Activated CD4-positive, alpha-beta T cell treated with anti-CD3 and anti-CD28 coated beads, Interleukin-2, amount 50 U/mL, for 16 hours (primary cell): ENCODE measurements at places on chromosomes 11 and 22.

DNA sequence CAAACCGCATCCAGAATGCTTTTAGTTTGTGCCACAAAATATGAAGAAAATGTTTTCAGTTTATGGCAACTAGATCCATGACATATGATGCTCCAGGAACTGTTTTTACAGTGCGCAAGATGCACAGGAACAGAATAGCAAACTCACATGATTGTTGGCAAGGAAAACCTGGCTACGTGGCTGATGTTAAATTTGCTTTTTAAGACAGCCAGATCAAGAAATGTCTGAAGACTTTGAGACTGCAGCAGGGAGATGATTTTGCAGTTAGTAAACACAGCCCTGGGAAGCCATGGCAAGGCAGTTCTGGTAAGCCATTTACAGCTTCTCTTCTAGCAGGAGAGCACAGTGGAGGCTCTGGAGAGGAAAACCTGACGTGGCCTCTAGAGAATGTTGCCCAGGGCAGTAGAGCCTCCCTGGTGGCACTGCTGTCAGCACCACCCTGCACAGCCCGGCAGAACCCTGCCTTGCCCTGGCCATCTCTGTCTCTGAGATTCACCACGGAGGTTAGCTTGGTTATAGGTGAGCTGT is 69.8 kb upstream of the TNRC6B start:
- DNase-seq: peak; percentile 35

- no peak for DNase-seq
Observed at GRCh38 chr11:76355172-76355571, 25.8 kb downstream of the THAP12 start.

DNA sequence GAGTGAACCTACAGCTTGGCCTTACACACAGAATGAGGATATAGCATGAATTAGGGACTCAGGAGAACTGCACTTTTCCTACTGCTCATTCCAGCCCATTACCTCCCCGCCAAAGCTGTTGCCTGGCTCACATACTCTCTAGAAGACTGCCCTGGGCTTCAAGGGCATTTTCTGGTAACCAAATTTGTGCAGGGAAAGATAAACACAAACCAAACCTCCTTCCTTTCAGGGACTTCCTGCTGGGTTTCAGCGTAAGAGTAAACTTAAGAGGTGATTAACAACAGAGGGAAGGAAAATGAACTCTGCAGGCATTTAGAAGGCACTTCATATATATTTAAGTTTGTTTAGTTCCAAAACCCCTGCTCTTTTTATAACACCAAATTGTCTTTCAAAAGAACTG is 194.9 kb downstream of the SWAP70 start:
- peak; percentile 30 for DNase-seq

DNA sequence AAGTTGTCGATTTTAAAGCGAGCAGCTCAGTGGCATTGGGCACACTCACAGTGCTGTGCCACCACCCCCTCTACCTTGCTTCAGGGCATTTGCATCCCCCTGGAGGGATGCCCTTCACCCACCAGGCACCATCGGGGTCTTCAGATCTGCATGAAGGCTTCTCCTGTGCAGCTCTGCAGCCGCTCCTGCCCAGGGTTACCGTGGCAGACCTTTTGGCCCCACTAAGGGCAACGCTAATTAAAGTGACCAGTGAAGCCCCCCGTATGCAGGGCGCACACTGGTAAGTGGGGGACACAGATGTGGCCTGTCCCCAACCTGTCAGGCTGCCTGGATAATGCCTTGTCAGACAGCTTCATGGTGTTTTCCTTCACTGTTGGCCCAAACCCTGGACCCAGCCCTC is 1117.7 kb downstream of the BRD1 start:
- no peak for DNase-seq

DNA sequence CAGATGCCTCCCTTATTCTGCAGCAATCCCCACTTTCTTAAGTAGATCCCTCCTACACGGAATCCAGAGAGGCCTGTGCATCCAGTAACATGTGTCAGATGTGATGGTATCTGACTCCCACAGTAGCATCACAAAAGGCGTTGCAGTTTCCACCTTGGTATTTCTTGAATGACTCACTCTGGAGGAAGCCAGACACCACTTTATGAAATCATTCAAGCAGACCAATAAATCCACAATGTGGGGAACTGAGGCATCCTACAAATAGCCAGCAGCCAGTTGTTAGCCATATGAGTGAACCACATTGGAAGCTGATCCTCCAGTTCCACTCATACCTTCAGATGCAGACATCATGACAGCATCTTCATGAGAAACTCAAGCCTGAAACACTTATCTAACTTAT is 798.1 kb downstream of the OPCML start:
- no peak for DNase-seq

- peak; percentile 46 for DNase-seq
Observed at GRCh38 chr22:33579448-33580093, 340.7 kb downstream of the LARGE1 start.

GRCh38 chr11:103929170-103929903 is 107.1 kb upstream of the DDI1 start:
- no peak for DNase-seq

DNA sequence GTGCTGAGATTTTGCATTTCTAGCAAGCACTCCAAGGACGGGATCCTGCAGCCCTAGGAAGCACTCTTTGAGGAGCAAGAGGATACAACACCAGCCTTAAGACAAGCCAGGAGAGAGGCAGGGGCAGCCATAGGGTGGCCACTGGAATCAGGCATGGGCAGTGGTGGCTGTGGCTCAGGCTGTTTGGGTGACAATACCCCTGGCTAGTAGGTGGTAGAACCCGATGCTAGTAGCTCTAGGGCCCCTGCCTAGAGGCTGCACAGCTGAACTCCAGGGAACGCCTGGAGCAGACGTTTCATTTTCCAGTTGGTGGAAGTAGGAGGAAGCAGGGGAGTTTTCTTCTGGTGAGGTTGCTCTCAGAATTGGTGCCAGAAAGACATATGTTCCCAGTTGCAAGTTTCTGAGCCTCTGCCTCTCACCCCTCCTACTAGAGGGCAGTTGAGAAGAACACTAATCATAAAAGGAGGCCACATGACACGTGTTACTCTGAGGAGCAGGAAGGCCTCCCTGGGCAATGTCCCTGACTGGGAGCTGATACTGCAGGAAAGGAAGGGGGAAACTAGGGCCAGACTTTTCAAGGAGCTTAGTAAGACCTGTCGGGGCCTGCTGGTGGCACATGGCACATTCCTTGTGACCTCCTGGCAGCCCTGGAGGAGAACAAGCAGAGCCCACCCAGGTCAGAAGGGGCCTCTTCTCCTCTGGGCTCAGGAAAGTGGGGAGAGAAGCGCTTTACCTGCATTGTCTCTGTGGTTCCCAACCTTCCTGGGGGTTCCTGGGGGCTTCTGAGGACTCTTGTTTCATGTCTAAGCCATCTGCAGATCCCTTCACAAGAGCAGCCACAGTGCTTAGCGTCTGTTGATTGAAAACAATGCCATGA is 56.6 kb upstream of the DRD2 start:
- DNase-seq: no peak

DNA sequence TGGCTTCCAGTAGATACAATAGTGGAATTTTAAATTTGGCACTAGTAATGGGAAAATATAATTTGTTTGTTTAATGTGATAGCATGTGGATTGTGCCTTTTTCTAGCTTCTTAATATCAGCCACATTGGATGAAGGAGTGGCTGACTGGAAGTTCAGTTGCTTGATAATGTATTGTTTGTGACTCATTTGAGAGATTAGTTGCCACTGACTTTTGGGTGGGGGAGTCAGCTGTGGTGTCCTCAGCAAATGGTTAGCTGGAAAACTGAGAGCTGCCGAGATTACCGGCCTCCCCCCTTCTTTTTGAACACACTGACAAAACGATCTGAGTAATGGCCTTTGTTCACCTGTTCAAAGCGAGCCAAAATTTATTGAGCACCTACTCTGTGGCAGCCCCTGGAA is 5.5 kb downstream of the JAM3 start:
- no peak for DNase-seq

DNA sequence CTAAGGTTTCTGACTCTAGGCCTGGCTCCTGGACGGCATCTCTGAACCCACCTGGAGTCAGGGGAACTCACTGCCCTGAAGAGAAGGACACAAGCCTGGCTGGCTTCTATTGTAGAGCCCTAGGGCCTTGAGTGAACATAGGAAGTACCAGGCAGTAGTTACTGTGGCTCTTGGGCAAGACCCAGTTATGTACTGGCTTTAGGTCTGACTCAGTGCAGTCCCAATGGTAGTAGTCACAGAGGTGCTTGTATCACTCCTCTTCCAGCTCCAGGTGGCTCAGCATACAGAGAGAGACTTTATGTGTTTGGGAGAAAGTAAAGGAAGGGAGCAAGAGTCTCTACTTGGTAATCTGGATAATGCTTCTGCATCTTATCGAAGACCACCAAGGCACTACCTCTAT is 13.9 kb upstream of the PAK1 start:
- no peak for DNase-seq

- peak; percentile 37 for DNase-seq
Observed at GRCh38 chr11:45662665-45663485, 2.5 kb downstream of the CHST1 start.

GRCh38 chr11:1547467-1548098 is 24.5 kb downstream of the DUSP8 start:
- no peak for DNase-seq

DNA sequence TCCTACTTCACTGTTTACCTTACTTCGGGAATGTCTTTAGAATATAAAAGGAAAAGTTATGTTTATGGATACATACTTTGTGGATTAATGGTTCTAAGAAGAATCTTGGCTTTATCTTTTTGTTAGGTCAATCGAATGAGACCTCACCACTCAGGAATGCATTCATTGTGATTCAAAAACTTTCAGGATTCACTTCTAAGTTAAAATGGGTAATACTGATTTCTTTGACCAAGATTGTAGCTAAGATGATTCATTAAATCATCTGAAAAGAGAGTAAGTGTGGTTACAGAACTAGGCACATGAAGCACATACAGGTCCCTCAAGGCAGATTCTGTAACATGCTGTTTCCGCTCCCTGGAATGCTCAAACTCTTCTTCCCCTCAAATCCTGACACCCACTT is 716.4 kb downstream of the KCNA4 start:
- DNase-seq: no peak

GRCh38 chr11:18701614-18702216 is 3.1 kb downstream of the TMEM86A start:
- no peak for DNase-seq

DNA sequence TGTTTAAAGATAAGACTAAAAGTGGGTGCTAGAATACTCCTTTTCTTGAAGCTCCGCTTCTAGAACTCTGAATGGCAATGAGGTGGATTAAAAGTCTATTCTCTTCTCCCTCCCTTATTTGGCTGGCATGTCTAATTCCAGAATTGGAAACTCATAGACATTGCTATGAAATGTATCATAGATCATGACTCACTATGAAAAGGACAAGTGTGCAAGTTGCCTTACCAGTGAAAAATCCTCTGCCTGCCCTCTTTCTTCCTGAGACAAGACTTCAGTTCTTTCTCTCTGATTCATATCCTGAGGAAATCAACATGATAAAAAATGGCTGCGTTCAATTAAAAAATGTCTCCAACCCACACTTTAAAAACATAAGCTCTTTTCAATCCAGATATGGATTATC is 73.2 kb upstream of the BLID start:
- DNase-seq: no peak

DNA sequence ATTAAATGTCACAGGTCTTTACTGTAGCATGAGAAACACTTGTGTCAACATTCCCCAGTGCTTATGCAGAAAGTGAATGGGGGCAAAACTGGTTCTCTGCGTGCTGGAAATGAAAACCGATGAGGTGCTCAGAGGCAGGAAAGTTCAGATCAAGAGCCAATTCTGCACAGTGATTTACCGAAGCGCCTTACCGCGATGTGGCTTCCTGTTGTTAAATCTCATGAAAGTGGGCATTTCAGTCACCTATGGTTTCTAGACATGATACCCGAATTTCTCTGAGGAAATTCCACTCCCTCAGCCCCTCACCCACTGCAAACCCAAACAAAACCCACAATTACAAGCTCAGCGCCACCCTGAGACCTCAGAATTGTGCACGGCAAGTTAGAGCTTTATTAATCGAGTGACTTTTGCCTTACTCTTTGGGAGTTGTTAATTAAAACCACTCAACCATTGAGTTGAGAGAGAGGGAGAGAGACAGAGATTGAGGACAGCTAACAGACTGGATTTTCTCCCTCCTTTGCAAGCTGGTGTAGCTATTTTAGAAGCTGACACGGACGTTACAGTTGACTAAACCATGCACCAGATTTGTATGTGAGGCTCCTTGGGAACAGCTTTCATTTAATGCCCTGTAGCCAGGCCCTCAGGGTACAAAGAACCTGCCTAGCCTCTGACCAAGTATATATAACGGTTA is 196.4 kb downstream of the DBX1 start:
- peak; percentile 54 for DNase-seq

GRCh38 chr22:28594797-28595462 is 84.7 kb downstream of the TTC28 start:
- peak; percentile 39 for DNase-seq

GRCh38 chr11:111733016-111733415 is 33.2 kb downstream of the PPP2R1B start:
- DNase-seq: no peak

DNA sequence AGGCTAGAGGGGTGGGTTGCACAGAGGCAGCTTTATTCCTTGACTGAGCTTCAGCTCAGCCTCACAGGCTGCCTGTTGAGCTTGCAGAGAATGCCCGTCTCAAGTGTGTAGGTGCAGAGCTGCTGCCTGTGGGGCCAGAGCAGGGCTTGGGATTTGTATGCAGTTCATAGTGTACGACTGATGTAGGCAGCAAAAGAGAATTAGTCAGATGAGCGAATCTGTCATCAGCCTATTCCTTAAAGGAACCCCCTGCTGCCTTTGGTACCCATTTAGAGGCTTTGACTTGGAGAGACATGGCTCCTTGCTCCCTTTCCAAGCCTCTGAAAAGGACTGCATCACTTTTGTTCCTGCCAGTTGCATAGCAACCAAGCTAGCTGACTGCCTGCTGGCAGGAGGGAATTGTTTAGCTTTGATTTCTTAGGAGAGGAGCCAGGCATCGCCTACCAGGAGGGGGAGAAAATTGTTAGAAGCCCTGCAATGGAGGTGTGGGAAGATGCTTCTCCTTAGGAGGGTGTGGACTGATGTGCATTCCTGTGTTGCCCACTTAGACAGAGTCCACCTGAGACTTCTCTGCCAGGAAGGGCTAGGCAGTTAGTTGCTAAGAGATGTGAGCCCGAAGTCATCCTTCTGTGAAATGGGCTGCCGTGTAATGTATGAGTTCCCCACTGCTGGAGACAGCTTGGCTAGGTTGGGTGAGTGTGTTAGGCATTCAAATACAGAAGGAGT is 10.9 kb downstream of the ACO2 start:
- no peak for DNase-seq

DNA sequence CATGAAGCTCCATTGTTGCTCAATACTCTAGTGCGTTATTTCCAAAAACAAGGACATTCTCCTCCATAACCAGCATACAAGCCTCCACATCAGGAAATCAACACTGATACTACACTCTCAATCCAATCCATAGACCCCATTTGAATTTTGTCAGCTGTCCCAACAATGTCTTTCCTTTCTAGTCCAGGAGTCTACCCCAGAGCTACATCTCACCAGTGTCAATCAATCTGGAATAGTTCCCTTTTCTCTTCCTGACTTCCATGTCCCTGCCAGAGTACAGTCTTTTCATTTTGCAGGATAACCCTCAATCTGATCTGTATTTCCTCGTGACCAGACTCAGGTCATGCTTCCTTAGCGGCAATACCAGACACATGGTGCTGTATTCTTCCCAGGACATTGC is 43.0 kb downstream of the TCF20 start:
- DNase-seq: no peak

GRCh38 chr11:96075532-96075959 is 151.6 kb upstream of the MTMR2 start:
- peak; percentile 50 for DNase-seq
